Tongue (tissue), 3 donors: ENCODE measurements at places on chromosomes 12 and 14. TPM values are rescaled to one million over a fixed set of nuclear protein-coding genes. Genes with fewer than 3 reads are reported as not detected.

Gene C14orf39
- 1.6 TPM for total RNA-seq

Gene SRRM4
- total RNA-seq, result 0.31 TPM

Gene SNRPF
- total RNA-seq, result 9.7 TPM

Gene BEST3
- 72.2 TPM for total RNA-seq
